ENCODE measurements at places on chromosomes 16 and 17. TPM values are rescaled to one million over a fixed set of nuclear protein-coding genes. Genes with fewer than 3 reads are reported as not detected.

Gene KRTAP1-1
- polyA plus RNA-seq: not detected

Gene LRRC75A
- 4.8 TPM for polyA plus RNA-seq

Gene PABPN1L
- polyA plus RNA-seq: 0.09 TPM

Gene ZSWIM7
- 44.2 TPM for polyA plus RNA-seq

Gene BRIP1
- polyA plus RNA-seq: 10.2 TPM

Gene GUCY2D
- polyA plus RNA-seq: 0.37 TPM

GRCh38 chr16:24540602-24541210 is 1.3 kb downstream of the RBBP6 start:
- DNase-seq: no peak

DNA sequence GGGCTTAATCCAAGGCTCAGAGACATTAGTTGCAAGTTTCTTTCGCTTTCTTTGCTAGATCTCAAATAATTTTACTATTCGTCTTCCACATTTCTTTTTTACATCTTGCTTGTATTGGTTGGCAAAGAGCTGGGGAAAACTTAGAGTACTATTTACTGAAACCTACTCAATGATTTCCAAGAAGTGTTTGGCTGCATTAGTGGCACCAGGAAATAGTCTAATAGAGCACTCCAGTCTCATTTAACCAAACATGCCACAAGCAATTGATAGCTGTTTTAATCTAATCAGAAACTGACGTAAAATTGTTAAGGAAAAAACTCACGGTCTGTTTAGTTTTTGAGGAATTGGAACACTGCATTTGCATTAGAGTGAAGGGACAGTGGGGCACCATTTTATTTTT is 29.0 kb downstream of the NUP93 start:
- DNase-seq: no peak

GRCh38 chr16:11109566-11109965 is 146.4 kb downstream of the SOCS1 start:
- no peak for DNase-seq

DNA sequence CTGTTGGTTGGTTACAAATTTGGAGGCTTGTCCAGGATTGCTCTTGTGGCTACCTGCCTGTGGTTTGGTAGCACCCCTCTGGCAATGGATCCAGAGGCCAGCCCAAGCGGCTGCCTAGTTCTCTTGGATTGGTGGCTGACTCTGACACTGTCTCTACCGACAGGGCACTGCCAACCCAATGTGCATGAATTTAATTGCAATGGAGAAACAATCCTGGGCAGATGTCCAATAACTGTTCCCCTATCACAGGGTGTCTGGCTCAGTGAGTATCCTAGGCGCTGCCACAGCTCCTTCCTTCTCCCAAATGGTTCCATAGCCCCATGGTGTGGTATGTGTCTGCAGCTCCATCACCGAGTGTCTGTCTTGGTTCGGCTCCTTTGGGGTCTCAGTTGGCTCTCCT is 19.5 kb downstream of the N4BP1 start:
- no peak for DNase-seq

DNA sequence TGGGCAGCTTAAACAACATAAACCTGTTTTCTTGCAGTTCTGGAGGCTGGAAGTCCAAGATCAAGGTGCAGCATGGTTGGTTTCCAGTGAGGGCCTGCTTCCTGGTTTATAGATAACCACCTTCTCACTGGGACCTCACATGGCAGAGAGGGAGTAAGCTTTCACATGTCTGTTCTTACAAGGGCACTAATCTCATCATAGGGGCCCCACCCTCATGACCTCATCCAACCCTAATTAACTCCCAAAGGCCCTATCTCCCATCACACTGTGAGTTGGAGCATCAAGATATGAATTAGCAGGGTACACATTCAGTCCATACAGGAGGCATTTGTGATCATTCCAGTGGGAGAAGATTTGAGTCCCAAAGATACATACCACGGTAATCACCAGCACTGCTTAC is 50.5 kb upstream of the GRIN2A start:
- DNase-seq: no peak

DNA sequence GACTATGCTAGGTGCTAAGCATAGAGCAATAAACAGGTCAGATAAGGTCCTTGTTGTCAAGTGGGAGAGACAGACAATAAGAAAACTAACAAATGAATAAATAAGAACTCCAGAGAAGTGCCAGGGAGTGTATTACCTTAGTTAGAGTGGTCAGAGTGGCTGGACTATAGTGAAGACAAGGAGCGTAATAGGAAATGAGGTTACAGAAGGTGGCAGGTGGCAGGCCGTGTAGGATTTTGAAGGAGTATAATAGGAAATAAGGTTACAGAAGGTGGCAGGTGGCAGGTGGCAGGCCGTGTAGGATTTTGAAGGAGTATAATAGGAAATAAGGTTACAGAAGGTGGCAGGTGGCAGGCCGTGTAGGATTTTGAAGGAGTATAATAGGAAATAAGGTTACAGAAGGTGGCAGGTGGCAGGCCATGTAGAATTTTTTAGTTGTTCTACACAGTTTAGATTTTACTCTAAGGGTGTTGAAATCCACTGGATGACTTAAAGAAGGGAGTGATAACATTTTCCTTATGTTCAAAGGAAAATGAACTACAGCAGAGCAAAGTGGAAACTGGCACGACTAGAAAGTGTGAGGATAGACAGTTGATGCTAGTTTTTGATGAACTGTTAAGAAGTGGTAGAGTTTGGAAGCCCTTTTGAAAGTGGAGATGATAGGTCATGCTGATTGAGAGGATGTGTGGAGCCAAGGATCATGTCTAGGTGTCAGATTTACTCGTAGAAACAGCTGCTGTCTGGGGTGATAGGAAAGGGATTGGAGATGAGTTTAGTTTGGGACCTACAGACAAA is 3.6 kb upstream of the KRTAP3-1 start:
- no peak for DNase-seq

GRCh38 chr16:26905336-26905735 is 161.4 kb upstream of the C16orf82 start:
- no peak for DNase-seq

GRCh38 chr16:82987767-82988166 is 361.0 kb downstream of the CDH13 start:
- no peak for DNase-seq

DNA sequence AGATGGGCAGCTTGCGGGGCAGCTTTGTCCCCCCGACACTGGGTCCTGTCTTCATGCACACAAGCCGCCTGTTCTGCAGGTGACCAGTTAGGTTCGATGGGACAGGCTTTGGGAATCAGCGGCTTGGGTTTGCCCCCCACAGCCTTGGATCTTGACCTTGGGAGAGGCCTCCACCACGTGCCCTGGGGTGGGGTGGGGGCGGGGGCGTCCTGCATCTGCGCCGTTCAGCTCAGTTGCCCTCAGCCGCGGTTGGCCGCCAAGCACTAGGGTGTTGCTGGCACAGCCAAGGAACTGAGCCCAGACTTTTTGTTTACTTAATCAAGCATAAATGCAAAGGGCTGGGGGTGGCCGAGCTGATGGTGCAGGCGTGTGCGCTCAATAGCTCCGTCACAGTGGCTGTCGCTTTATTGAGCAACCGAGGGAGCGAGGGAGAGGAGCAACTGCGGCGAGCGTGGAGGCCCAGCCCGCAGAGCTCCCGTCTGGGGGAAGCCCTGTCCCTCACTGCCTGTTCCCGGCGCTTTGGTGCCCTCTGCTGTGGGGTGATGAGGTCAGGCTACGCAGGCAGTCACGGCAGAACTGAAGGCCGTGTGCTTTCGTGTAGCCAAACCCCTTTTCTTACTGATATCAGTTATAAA is 33.9 kb downstream of the JPH3 start:
- DNase-seq: peak; percentile 38

- peak; percentile 25 for DNase-seq
These were observed 809 bp upstream of the RAB34 start for GRCh38 chr17:28718333-28719020.

All from right renal pelvis (tissue), 4 donors.